ENCODE measurements at places on chromosomes 5 and 9.

- no peak for DNase-seq
Measured at GRCh38 chr9:83313781-83314180, 224.4 kb downstream of the FRMD3 start.

DNA sequence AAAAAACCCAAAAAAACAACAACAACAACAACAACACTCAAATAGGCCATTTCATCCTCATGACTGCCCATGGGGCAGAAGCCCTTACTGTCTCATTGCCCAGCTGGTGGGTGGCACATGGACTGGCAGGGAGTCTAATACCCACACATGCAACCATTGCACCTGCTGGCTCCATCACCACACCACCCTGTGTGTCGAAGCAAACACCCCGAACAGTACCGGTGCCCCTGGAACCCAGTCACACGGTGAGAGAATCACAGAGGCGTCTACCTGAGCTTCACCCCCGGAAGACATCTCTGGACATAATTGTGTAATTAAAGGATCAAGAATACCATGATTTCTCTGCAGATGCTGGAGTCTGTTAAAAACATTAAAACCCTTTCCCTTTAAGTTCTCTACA lies 6.5 kb downstream of the PAEP start:
- no peak for DNase-seq

GRCh38 chr5:4383102-4383501 lies 757.0 kb upstream of the ADAMTS16 start:
- DNase-seq = no peak

DNA sequence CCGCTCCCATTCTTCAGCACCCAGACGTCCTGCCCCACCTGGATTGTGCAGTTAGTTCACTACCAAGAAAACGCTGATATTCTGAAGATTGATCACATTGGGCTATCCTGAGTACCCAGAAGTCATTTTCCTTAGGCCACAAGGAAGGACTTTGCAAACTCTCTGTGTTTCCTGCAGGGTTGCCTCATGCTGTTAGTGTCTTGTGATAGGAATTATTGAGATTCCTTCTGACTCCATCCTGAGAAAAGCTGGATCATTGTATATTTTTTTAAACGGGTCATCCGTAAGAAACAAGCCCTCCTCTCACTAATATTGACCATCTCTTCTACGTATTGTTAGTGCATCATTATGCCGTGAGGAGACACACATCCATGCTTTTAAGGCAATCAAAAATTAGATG lies 96.0 kb upstream of the DAPK1 start:
- DNase-seq = no peak

DNA sequence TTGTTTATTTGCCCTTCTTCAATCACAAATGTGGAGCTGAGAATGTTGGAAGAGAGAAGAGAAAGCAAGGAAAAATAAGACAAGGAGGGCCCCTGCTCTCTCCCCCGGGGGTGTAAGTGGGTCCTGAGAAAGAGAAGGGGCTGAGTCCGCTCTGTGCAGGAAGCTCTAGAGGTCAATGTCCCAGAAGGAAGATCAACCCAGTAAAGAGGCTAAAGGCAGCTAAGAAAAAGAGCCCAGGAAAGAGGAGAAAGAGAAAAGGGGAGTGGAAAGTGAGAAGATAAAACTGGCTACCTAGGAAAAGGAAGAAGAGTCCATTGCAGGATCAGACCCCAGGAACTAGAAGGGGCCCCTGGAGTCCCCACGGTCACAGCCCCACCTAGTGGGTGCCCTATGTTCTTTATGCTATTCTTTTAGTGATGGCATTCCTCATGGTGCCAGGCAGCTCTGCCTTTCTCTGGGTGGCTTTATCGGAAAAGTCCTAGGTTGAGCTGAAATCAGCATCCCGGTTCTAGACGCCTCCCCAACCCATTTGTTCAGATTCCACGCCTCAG lies 583.4 kb downstream of the ACTL7B start:
- no peak for DNase-seq

GRCh38 chr5:137792303-137792702 lies 38.1 kb upstream of the HNRNPA0 start:
- no peak for DNase-seq

DNA sequence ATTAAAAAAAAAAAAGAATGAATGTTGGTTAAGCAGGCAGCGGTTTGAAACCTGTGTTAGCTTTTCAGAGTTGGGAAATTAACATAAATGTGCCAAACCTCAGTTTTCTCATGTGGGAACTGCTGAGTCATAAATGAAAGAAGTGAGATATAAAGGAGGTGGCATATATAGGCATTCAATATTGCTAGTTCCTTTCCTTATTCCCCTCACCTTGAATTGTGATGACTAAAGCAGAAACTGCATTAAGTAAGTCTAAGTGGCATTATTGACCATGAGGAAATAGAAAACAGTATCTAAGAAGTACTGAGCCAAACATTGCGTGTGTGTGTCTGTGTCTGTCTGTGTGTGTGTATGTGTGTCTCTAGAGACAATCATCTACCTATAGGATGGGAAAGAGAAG lies 691.2 kb downstream of the TLR4 start:
- DNase-seq = no peak

- no peak for DNase-seq
Measured at GRCh38 chr9:32596096-32596865, 23.3 kb upstream of the NDUFB6 start.
